ENCODE measurements at places on chromosomes 16 and 17.

GRCh38 chr16:1816396-1817275 lies 10.0 kb downstream of the HAGH start:
- no peak for DNase-seq

GRCh38 chr17:72706396-72706981 lies 386.0 kb downstream of the SLC39A11 start:
- no peak for DNase-seq

DNA sequence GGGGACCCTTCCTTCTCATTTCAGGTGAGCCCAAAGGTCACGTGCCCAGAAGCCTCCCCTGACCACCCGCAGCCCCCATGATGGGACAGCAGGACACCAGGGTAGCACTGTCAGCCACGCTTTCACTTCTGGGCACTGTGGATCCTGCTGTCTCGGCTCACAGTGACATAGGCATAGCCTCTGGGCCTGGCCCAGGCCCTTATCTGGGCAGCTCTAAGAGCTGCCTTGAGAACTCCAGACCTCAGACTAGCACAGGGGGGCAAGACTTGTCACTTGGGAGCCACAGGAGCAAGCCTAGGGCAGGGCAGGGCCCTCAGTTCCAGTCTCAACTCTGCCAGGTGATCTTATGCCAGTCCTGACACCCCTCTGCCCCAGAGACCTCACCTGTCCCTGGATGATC lies 4.7 kb downstream of the NATD1 start:
- no peak for DNase-seq

DNA sequence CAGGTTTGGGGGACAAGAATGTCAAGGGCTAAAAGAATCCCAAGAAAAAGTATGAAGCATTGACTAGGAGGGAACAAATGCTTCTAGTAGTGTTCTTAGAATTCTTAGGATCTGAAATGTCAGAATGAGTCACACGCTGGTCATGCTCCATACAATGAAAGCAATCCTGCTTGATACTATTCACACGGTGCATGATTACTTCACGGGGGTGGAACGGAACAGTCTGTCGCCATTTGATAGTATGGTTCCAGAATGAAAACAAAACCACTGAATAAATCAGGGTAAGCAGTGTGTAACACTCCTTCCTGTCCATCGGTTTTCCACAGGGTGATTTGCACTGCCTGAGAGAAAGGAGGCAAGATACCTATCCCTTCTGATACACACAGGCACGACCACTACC lies 22.9 kb upstream of the YWHAE start:
- DNase-seq = peak; percentile 24

DNA sequence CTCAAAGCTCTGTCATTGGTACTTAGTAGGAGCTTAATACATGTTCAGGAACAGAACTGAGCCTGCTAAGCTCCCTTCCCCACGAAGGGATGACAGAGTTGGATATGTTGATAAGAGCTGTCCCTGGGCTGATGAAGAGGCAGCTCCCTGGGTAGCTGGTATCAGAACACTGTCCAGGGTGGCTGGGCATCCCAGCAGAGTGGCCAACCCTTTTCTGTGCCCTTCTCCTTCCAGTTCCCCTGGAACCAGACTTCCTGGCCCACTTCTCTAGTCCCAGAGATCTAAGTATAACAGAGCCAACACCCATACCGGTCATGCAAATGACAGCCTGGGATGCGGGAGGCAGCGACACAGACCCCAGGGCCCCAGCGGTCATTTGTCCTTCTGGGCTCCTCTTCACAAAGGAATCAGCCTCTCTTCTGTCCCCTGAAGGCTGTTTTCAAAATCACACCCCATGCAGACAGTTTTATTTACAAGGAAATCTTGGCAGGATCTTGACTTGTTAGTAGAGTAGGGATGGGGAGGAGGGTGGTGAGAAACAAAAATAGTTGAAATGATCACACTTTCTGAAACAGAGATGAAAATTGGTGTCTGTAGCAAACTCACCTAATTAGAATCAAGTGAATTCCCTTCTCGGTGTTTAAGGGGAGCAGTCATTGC lies 1.4 kb upstream of the RHBDL3 start:
- no peak for DNase-seq

DNA sequence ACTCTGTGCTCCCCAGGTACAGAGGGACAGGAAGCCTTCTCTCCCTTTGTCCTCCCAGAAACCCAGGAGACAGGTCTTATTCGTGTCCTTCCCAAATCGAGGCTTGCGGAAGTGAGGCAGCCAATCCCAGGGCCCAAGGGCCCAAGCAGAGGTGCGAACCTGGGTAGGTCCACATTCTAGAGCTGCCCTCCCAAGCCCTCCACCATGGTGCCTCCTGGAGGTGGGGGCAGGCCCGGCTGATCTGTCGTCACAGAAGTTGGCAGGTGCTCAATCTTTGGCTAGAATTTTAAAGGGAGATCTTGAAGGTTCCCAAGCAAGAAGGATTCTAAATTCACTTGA lies 21.5 kb downstream of the MRC2 start:
- DNase-seq = no peak

GRCh38 chr16:53829186-53829747 lies 125.3 kb downstream of the FTO start:
- no peak for DNase-seq

DNA sequence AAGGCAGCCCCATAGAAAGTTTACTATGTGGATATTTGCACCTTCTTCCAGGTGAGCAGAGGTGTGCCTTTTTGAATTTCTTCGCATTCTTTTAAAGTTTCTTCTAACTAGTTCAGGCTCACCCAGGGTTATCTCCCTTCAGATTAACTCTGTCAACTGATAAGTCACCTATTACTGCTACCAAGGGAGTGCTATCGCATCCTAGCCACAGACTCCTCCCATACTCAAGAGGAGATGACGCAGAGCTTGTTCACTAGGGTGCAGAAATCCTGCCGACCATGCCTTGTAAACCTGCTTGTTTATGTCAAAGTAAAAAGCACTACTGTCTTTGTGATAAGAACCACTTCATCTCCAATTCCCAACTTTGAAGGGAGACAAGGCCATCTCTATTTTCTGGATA lies 390.1 kb downstream of the RBFOX1 start:
- no peak for DNase-seq

GRCh38 chr16:84407588-84408313 lies 39.4 kb downstream of the ATP2C2 start:
- no peak for DNase-seq

GRCh38 chr17:81481073-81481799 lies 31.4 kb downstream of the ACTG1 start:
- DNase-seq = peak; percentile 35

DNA sequence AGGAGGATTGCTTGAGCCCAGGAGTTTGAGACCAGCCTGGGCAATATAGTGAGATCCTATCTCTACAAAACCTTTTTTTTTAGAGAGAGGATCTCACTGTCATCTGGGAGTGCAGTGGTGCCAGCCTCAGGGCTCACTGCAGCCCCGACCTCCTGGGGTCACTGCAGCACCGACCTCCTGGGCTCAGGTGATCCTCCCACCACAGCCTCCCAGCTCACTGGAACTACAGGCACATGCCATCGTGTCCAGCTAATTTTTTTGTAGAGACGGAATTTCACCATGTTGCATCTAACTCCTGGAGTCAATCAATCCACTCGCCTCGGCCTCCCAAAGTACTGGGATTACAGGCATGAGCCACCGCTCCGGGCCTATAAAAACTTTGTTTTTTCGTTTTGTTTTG lies 15.4 kb downstream of the MAPK8IP3 start:
- no peak for DNase-seq

DNA sequence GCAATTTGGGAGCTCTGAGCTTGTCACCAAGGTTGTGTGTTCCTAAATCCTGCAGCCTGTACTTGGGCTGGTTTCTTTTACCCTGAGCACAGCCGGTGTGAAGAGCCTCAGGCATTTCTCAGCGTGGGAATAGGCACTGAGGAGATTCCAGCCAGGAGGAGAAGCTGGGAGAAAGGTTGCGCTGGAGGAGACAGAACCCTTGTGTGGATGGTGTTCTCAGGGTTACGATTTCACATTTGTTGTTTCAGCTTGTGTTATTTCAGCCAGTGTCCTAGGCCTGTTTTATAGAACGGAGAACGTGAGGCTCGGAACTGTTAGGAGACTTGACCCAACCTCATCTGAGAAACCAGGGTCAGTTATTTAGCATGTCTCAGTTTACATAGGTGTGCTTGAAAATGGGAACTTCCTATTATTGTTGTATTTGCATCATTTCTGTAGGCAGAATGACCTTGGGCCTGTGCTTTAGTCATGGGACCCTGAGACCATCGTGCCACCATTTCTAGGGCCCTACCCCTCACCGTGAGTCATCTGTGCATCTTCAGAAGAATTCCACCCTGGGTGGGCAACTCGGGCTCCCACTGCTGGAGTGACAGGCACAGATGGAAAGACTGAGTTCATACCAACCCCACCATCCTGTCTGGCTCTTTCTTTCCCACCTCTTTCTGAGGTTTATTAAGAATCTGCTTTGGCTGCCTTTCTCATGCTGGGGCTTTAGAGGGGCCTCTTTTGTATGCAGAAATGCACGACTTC lies 134.9 kb downstream of the MSI2 start:
- DNase-seq = no peak

GRCh38 chr17:73652886-73653480 lies 8.7 kb upstream of the SDK2 start:
- no peak for DNase-seq

DNA sequence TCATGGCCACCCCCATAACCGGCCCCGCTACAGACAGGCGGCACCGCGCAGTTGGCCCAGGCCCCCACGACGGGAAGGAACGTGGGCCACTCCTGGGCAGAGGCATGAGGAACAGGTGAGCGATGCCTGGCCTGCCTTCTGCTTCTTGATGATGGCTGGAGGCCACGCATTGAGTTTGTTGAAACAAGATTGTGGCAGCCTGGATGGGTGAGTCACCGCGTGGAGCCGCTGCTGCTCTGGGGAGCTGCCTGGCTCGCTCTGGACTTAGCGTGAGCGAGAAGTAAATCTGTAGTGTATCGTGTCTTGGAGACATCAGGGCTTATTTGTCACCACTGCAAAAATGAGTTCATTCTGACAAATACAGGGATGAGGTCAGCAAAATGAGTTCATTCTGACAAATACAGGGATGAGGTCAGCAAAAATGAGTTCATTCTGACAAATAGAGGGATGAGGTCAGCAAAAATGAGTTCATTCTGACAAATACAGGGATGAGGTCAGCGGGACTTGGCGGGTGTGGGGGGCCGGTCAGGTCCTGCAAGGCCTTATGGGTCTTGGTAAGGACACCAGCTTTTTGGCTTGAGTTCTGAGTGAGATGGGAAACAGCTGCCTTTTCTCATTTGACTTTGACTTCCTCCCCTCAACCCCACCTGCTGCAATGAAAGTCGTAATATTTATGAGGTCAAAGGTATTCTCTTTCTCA lies 93.0 kb downstream of the SEC14L1 start:
- no peak for DNase-seq

- peak; percentile 55 for DNase-seq
These were observed 471 bp upstream of the PRKAR1A start for GRCh38 chr17:68511671-68512246.

- no peak for DNase-seq
These were observed 11.4 kb upstream of the ITPRIPL2 start for GRCh38 chr16:19102187-19102872.

DNA sequence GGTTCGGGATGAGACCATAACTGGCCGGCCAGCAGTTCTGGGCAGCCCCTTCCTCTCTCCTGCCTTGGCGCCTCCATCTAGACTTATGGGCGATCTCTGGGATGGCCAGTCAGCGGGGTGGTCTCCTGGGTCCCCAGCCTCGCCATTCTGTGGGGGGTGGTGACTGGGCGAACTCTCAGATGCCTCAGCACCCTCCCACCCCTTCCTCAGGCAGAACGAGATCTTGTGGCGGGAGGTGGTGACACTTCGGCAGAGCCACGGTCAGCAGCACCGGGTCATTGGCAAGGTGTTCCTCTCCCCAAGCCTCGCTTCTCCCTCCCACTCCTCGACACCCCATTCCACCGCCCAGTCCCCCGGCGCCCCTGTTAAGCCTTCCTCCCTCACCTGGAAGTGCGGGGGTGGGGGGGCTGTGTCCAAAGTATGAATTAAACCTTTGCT lies 1.6 kb downstream of the HSF4 start:
- no peak for DNase-seq

GRCh38 chr17:68505951-68506350 lies 6.3 kb upstream of the PRKAR1A start:
- no peak for DNase-seq

GRCh38 chr16:48547530-48547929 lies 62.5 kb downstream of the N4BP1 start:
- DNase-seq = no peak

- no peak for DNase-seq
These were observed 419.1 kb upstream of the RBFOX1 start for GRCh38 chr16:6913566-6913965.

- DNase-seq = no peak
These were observed 16.2 kb downstream of the CHST4 start for GRCh38 chr16:71542377-71542776.

- no peak for DNase-seq
These were observed 10.9 kb downstream of the OTOP3 start for GRCh38 chr17:74946641-74947040.

- DNase-seq = peak; percentile 35
These were observed 39.6 kb downstream of the GPRC5B start for GRCh38 chr16:19844945-19845641.
